CD4-positive, alpha-beta T cell treated with Interleukin-17A for 1 hour (primary cell): ENCODE measurements at places on chromosomes 5 and 9.

DNA sequence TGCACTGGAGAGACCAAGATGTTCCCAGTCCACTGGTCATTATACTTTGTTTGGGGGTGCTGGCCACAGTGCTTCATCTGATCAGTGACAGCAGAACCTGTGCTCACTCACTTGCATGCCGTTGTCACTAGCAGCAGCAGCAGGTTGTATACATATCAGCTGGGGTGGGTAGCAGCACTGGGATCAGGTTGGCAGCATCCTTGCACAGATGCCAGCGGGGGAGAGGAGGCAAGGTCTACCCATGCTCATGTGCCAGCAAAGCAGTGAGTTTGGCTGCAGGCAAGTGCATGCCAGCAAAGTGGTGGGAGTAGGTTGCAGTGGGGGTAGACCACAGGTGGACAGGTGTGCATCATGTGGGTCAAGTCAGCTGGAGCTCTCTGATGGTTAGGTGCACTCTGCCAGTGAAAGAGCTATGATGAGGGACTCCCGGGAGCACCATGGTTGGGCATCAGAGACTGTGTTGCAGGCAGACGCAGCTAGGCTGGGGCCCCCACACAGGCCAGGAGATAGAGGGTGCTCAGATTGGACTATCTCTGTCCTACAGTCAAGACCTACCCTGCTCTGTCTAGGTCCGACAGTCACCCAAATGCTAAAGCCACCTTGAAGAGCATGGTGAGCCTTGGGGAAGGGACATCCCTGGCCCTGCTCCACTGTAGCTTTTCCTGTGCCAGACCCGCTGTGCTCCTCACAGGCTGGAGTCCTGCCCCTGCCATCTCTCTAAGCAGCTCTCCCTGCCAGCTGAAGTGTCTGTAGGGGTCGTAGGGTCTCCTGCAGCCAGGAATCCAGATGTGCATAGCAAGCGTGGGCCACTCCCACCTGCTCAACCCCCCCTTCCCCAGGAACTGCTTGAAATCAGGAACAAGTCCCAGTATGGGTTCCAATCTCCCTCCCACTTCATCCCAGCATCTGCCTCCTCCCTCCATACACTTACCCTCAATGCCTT lies 119.8 kb downstream of the RNF180 start:
- DNase-seq, result no peak

DNA sequence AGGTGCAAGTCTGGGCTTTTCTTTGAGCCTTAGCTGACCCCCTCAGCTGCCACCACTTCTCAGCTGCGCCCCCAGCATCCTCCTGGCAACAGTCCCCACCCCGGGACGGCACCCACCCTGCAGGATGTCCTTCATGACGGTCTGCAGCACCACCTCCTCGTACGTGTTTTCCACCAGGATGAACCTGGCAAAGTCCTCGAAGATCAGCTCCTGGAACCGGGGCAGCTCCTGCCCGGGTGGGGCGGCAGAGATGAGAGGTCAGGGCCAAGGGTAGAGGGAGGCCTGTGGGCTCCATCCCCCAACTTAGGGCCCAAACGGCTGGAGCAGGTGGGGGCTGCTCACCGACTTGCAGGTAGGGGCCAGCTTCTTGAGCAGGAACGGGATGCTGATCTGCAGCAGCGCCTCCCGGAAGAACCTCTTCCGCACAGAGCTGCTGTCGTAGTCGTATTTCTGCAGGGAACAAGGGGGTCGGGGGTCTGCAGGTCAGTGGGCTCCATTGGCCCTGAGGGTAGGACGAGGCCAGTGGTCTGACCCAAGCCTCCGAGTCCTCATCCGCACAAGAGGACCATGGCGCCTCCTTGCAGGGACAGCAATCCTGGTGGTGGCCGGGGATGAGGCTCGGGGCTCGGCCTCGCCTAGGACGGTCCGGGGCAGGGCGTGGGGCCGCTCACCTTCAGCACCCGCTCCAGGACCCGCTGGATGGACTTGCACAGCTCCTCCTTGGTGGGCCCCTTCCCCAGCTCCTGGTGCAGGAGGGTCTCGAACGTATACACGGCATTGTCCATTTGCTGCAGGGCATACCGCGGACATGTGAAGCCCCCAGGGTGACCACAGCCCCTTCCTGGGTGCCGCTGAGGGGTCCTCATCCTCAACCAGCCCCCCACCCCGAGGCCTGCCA lies 56.7 kb downstream of the LRSAM1 start:
- no peak for DNase-seq

DNA sequence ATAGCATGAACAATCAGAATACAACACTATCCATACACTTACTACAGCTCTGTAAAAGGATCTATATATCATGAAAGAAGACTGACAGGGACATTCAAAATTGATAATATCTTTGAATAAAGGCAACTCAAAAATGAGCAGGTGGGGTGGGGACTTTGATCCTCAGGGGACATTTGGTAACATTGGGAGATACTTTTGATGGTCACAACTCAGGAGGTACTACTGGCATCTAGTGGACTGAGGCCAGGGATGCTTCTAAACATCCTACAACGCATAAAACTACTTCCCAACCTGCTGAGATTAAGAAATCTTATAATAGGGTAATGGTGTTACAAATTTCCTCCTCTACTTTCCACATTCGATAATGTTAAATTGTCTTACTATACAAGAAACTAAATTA lies 243.9 kb downstream of the ARL15 start:
- no peak for DNase-seq

GRCh38 chr9:136544964-136545691 lies 720 bp downstream of the NOTCH1 start:
- DNase-seq, result peak; percentile 69

GRCh38 chr9:121427899-121428298 lies 57.8 kb upstream of the STOM start:
- DNase-seq, result no peak

GRCh38 chr5:173056783-173057061 lies 570 bp downstream of the CREBRF start:
- DNase-seq, result no peak

GRCh38 chr9:113205861-113206260 lies 15.2 kb downstream of the FKBP15 start:
- no peak for DNase-seq
